ENCODE measurements at places on chromosomes 3 and 15. TPM values are rescaled to one million over a fixed set of nuclear protein-coding genes. Genes with fewer than 3 reads are reported as not detected.

Gene USP3
- 52.2 TPM for total RNA-seq

Gene CYP1A1
- total RNA-seq: 0.37 TPM

Gene SERINC4
- total RNA-seq: 0.14 TPM

GRCh38 chr3:15007681-15008141, 57.4 kb downstream of the MRPS25 start:
- H3K27me3 ChIP-seq: no peaks in the 10 kb centered on the region
- H3K36me3 ChIP-seq: peaks cover 21% of the 10 kb centered on the region
- no peak overlapping the region for H3K27ac ChIP-seq
- H3K4me1 ChIP-seq: no peaks in the 10 kb centered on the region
- DNase-seq: no peak
- no peak overlapping the region for H3K4me3 ChIP-seq

DNA sequence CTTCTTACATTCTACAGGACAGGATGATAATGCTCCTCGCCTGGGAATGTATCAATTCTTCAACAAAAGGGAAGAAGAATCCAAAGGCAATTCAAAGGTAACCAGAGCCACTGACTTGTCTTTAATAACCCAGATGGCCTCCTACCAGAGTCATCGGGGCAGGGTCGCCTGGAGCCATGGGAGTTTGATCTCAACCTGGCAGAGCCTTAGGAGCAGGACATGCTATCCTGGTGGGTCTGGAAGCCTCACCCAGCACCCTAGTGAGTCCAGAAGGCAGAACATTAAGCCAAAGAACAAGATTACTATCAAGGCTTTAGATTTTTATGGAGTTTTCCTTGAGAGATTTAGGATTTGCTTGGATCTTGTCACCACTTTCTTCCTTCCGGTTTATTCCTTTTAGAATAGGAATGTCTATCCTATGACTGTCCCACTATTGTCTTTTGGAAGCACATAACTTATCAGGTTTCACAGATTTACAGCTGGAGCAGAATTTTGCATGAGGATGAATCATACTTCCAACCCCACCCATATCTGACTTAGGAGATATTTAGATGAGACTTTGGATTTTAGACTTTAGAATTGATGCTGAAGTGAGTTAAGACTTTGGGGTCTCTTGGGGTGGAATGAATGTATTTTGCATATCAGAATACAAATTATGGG, 330.3 kb upstream of the GOLIM4 start:
- H3K4me3 ChIP-seq: no peak overlapping the region
- DNase-seq: no peak
- no peaks in the 10 kb centered on the region for H3K4me1 ChIP-seq
- H3K36me3 ChIP-seq: no peaks in the 10 kb centered on the region
- no peaks in the 10 kb centered on the region for H3K27me3 ChIP-seq
- H3K27ac ChIP-seq: no peak overlapping the region

DNA sequence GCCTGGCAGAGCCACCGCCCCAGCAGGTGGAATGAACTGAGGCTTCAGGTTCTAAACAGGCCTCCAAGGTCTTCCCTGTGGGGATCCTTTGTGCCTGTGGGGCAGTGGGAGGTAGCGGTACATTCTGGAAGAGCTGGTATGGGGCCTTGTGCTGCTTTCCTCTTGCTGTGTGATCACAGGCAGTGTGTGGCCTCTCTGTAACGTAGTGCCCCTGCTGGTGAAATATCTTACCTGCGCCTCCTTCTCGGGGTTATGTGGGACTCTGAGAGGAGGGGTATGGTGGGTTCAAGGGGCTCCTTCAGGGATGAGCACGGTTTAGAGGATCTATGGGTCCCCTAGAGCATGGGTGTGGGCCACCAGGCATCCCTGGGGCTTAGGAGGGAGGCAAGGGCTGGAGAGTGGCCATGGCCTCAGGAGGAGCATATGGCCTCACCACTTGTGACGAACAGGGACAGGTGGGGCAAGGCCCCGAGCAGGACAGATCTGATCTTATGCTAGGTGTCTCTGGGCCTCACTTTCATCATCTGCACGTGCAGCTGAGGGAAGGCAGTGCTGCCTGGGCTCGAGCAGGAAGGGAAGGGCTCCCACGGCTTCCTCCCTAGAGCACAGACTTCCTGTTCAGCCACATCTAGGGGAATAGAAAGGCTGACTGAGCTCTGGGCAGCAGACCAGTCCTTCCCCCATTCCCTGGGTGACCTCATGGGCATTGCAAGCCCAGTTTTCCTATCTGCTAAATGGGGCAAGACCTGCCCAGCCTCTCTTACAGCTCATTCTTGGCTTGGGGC, 1.9 kb upstream of the ALS2CL start:
- H3K36me3 ChIP-seq: no peaks in the 10 kb centered on the region
- DNase-seq: peak; percentile 73
- H3K27ac ChIP-seq: peak overlapping the region; percentile 89
- peaks cover 58% of the 10 kb centered on the region for H3K4me1 ChIP-seq
- H3K4me3 ChIP-seq: peak overlapping the region; percentile 84

DNA sequence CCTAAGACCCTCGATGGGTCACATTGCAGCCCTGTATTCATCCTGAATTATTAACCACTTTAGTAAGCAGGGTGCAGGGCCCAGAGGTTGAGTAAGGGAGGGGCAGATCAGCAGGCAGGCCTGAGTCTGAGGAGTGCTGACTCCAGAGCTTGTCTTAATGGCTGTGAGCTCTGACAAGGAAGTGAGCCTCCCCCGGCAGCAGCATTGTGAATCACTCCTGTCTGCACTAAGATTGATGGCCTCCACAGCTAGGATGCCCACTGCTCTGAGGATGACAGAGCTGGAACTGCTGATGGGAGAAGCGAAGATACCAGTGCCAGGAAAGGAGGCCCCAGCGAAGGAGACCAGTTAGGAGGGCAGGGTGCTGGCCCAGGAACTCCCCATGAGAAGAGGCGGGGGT, 46.5 kb upstream of the CCDC174 start:
- DNase-seq: no peak
- H3K27ac ChIP-seq: no peak overlapping the region
- H3K4me1 ChIP-seq: peaks cover 2% of the 10 kb centered on the region
- peaks cover 43% of the 10 kb centered on the region for H3K27me3 ChIP-seq
- no peaks in the 10 kb centered on the region for H3K36me3 ChIP-seq

DNA sequence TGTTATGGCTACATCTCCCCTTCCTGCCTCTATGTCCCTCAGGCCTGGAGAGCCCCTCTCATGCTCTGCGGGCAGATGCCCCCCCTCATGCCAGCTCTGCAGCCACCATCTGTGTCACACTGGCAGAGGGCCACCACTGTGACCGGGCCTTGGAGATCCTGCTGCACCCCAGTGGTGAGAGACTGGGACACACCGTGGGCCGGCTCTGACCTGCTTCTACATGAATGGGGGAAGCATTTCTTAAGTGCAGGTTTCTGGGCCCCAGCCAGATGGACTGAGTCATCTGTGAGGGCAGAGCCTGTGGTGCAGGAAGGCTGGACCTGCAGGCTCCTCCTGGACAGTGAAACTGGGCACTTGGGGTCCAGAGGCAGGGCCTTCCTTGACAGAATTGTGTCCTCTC, 4.8 kb downstream of the VWA5B2 start:
- H3K4me1 ChIP-seq: peaks cover 8% of the 10 kb centered on the region
- no peak for DNase-seq

DNA sequence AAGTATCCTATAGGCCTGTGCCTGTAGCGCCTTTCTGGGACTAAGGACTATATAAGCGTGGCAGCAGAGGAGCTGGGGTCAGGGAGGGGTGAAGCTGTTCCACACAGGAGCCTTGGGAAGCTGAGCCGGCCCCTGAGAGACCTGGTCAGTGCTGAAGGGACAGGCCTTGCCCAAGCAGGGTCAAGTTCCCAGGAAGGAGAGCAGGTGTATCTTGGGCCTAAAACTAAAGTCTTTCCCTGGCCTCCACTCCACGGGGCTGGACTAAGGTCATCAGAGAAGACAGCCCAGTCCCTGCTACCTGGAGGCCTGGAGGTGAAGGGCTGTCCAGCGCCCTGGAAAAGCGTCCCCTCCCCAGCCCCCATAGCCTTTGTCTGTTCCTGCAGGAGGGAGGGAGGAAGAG, 23.9 kb upstream of the NR2C2 start:
- no peaks in the 10 kb centered on the region for H3K27me3 ChIP-seq
- H3K27ac ChIP-seq: no peak overlapping the region
- no peaks in the 10 kb centered on the region for H3K36me3 ChIP-seq
- no peaks in the 10 kb centered on the region for H3K4me1 ChIP-seq
- no peak for DNase-seq
- no peak overlapping the region for H3K4me3 ChIP-seq

DNA sequence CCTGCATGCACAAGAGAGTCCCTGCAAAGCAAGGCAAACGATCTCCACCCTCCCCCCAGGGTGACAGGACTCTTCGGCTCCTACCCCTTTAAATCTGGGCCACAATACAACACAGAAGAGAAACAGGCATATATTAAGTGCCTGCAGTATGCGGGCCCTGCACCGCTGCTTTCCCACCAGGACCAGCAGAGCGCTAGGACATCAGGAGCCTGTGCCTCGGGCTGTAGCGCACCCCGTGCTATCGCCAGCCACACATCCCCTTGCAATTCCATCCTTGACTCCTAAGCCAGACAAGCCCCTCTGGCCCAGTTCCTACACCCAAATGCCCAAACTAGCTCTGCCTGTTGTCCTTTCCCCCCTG, 4.1 kb downstream of the GALNT15 start:
- H3K36me3 ChIP-seq: no peaks in the 10 kb centered on the region
- no peak overlapping the region for H3K4me3 ChIP-seq
- no peak overlapping the region for H3K27ac ChIP-seq
- peaks cover 7% of the 10 kb centered on the region for H3K27me3 ChIP-seq
